ENCODE measurements at places on chromosomes 13 and 19.
A peak's percentile ranks its signal among the peaks of the same experiment; 100 is the strongest.

DNA sequence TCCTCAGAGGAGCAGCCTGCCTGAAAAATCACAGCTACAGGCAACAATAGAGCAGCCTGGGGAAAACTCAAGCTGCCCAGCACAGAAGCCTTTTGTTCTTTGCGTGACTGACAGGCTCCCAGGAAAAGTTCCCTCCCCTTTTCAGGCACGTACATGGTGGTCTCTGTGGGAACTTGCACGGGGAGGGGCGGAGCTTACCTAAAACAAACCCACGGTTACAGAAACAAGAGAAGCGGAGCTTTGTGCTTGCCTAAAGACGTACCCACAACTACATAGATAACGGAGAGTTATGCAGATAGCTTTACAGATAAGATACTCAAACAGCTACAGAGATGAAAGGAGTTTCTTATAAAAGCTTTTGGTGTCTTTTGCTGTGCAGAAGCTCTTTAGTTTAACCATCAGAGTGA lies 11.4 kb downstream of the ETFB start:
- DNase-seq, result peak; percentile 45

DNA sequence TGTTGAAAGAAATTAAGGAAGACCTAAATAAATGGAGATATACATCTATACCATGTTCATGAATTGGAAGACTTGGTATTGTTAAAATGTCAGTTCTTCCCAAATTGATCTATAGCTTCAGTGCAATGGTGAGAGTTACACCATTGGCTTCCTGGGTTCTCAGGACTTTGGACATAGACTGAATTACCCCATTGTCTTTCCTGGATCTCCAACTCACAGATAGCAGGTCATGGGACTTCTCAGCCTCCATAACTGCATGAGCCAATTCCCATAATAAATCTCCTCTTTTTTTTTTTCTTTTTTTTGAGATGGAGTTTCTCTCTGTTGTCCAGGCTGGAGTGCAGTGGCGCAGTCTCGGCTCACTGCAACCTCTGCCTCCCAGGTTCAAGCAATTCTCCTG lies 38.7 kb downstream of the CCNE1 start:
- DNase-seq, result no peak

DNA sequence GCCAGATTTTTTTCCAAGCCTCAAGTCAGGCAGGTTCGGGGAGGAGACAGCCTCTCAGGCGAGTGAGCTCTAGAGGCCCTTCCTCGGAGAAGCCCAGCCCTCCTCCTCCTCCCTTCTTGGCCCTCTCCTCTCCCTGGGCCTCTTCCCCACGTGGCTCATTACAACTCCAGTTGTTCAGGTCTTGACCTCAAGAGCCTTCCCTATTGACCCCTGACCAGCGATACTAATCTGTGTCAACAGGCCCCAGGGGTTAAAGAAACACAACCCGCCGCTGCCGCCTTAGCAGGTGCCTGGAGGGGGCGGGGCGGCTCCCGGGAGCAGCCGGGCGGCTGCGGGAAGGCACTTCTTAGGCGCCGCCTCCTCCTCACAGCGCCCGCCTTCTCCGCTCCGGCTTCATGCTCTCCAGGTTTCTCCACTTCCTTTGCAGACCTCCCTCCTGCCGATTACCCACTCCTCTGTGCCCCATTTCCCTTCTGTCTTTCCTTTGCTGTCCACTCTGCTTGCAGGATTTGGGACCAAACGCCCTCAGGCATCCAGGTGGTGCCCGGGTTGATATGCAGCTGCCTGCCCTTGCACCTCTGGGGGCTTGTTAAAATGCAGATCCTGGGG lies 51.0 kb downstream of the LYL1 start:
- peak; percentile 78 for DNase-seq

DNA sequence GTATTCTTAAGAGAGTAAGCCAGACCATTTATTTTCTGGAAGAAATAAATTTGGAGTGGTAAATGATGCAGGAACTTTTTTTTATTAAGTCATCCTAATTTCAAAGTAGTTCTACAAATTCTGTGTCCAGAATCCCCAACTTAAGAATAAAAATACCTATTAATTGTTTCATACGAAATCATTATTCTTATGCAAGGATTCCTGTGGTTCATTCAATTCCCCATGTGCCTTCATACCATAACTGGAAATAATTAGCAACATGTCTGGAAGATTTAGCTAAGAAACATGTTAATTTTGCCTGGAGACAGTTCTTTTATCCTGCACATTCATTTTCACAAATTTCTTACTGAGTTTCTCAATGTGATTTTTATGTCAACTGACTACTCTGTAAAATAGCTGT lies 408.6 kb downstream of the PCDH9 start:
- no peak for DNase-seq

- DNase-seq, result no peak
Measured at GRCh38 chr13:31605076-31605860, 134.1 kb upstream of the RXFP2 start.

DNA sequence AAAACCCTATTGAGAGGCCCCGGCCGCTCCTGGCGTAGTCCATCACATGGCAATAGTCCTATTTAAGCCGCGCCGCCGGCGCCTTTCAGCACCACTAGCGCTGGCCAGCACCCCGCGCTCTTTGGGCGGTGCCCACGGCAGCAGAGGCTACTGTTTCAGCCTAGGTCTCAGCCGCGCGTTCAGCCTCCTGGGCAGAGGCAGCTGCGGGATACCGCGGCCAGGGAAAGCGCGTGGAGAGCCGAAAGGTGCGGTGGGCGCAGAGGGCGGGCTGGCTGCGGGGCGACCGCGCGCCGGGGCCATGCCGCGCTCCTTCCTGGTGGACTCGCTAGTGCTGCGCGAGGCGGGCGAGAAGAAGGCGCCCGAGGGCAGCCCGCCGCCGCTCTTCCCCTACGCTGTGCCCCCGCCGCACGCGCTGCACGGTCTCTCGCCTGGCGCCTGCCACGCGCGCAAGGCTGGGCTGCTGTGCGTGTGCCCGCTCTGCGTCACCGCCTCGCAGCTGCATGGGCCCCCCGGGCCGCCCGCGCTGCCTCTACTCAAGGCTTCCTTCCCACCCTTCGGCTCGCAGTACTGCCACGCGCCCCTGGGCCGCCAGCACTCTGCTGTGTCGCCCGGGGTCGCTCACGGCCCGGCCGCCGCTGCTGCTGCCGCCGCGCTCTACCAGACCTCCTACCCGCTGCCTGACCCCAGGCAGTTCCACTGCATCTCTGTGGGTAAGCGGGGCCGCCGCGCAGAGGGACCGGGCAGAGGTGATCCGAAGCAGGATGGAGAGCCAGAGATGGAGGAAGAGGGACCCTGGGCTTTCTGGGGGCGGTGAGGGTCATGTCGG lies at the start of gene GSX1:
Gene GSX1, plus strand, starts transcription at position 91 of the 826 bp plus-strand sequence. Its CDS starts 208 bp downstream, at position 299.
- peak; percentile 90 for DNase-seq

- no peak for DNase-seq
Measured at GRCh38 chr19:980133-980998, 3.8 kb upstream of the WDR18 start.

DNA sequence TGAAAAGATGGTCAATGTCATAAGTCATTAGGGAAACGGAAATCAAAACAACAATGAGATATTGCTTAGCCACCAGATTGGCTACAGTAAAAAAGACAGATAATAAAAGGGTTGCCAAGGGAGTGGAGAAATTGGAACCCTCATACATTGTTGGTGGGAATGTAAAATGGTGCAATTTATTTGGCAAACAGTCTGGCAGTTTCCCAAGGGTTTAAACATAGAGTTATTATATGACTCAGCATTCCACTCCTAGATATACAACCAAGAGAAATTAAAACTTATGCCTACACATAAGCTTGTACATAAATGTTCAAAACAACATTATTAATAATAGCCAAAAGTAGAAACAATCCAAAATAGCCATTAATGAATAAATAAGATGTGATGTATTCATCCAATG lies 9.9 kb upstream of the ZNF227 start:
- DNase-seq, result no peak

DNA sequence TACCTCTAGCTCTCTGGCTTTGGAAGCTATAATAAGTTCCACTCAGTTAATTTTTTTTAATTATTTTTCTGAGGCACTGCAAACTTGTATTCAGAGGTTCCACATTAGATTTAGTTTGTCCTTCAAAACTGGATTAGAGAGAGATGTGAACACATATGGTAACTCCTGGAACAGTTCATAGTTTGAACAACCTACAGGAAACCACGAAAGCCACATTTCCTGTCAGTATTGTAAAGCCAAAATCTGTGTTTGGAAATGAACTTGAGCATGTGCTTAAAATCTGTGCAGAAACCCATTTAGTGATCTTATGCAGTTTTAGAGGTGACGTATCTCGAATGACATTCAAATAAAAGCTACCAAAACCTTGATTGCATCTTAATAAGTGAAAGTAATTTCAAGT lies 1952.0 kb downstream of the OLFM4 start:
- no peak for DNase-seq

DNA sequence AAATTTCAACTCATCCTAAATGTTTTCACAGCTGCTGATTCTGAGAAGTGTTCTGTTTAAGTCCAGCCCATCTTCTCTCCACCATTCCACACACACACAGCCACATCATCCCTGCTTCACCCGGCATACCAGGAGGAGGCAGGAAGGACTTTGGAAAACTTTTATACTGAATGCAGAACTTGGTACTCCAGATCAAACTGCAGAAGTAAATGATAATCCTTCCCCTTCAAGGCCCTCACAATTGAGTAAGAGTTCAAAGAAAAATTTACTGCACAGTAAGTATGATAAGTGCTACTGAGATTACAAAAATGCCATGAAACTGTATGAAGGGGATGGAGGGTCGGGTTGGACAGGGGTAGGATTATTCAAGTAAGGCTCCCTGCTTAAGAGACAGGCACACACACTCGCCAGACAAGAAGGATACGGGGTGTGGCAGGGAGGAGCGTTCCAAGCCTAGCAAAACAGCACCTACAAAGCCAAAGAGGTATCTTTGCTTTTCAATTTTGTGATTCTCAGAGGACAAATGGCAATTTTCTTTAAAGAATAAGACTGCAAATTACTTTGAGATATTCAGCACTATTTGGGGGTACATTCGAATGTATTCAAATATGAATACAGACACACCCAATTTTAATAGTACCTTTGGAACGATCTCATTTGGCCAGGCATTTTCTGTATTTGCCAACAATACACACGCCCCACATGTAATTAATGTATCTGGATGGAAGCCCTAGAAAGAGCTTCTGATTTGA lies 2.5 kb downstream of the USP12 start:
- no peak for DNase-seq

DNA sequence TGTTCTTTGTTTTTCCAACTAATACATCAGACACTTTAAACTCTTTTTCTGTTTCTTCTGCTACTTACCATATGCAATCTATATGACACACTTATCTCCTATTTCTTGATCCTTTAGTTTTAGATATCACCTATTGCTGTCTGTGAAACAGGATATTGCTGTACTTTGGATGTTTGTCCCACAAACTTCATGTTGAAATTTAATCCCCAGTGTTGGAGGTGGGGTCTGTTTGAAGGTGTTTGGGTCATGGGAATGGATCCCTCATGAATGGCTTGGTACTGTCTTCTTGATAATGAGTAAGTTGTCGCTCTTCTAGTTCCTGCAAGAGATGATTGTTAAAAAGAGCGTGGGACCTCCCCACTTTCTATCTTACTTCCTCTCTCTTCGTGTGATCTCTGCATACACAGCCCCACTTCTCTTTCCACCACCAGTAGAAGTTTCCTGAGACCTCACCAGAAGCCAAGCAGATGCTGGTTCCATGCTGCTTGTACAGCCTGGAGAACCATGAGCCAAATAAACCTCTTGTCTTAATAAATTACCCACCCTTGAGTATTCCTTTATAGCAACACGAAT lies 244.2 kb downstream of the NHLRC3 start:
- DNase-seq, result no peak

- DNase-seq, result no peak
Measured at GRCh38 chr19:28297036-28297435, 915.9 kb downstream of the UQCRFS1 start.

Measured in hematopoietic multipotent progenitor cell treated with erythropoietin and hydrocortisone succinate and interleukin-3 and kit ligand, for 6 days (in vitro differentiated cells).